Esophagus squamous epithelium (tissue), 5 donors: ENCODE measurements at places on chromosomes 1 and 21. TPM values are rescaled to one million over a fixed set of nuclear protein-coding genes. Genes with fewer than 3 reads are reported as not detected.

The YOD1 gene
- 25.0 TPM for total RNA-seq

The FCRL1 gene
- not detected for total RNA-seq

DNA sequence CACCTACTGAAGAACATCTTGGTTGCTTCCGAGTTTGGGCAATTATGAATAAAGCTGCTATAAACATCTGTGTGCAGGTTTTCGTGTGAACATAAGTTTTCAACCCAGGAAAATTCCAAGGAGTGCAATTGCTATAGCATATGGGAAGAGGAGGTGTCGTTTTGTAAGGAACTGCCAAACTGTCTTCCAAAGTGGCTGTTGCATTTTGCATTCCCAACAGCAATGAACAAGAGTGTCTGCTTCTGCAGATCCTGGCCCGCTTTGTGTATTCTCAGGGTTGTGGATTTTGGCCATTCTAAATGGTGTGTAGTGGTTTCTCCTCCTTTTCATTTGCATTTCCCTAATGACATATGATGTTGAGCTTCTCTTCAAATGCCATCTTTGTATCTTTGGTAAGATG is 23.8 kb downstream of the GNG4 start:
- no peak overlapping the region for H3K27ac ChIP-seq
- H3K36me3 ChIP-seq, result no peaks in the 10 kb centered on the region
- DNase-seq, result no peak

GRCh38 chr1:21764615-21765423 is 18.1 kb downstream of the USP48 start:
- no peaks in the 10 kb centered on the region for H3K36me3 ChIP-seq
- H3K27me3 ChIP-seq, result no peaks in the 10 kb centered on the region
- H3K27ac ChIP-seq, result peak overlapping the region; percentile 66

The PRR9 gene
- total RNA-seq, result not detected

DNA sequence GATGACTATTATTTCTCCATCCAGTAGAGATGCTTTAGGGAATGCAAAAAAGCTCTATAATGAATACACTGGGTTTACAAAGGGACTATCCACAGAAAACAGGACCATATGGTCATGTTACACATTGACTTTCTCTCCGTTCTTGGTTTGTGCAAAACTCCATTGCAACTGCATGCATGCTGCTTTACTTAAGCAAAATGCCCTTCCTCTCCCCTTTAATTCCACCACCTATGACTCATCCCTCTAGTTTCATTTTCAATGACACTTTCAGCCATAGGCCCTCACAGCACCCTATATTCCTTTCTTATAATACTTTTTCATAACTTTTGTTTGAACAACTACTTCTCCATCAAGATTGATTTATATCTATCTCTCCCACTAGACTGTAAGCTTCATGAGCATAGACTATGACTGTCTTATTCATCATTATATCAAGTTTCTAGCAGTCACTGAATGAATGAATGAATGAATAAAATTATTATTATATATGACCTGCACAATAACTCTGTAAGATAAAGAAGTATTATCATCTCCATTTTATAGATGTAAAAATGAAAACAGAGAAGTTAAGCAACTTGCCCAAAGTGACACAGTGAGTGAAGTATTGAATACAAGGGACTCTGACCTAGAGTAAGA is 248.9 kb downstream of the PLPP3 start:
- H3K4me1 ChIP-seq, result peaks cover 8% of the 10 kb centered on the region
- no peaks in the 10 kb centered on the region for H3K36me3 ChIP-seq
- H3K27ac ChIP-seq, result no peak overlapping the region

GRCh38 chr1:169133228-169133576 is 26.7 kb downstream of the ATP1B1 start:
- no peak for DNase-seq
- no peak overlapping the region for H3K27ac ChIP-seq
- no peak overlapping the region for H3K4me3 ChIP-seq
- no peaks in the 10 kb centered on the region for H3K36me3 ChIP-seq
- no peaks in the 10 kb centered on the region for H3K4me1 ChIP-seq

GRCh38 chr1:6601049-6601922 is 1.4 kb downstream of the KLHL21 start:
- DNase-seq, result peak; percentile 71
- peaks cover 68% of the 10 kb centered on the region for H3K4me1 ChIP-seq
- H3K4me3 ChIP-seq, result peak overlapping the region; percentile 99
- H3K36me3 ChIP-seq, result peaks cover 13% of the 10 kb centered on the region
- no peaks in the 10 kb centered on the region for H3K27me3 ChIP-seq
- H3K27ac ChIP-seq, result peak overlapping the region; percentile 100

GRCh38 chr1:151733126-151733525 is 11.8 kb downstream of the RIIAD1 start:
- H3K4me1 ChIP-seq, result no peaks in the 10 kb centered on the region
- no peak overlapping the region for H3K27ac ChIP-seq
- DNase-seq, result no peak
- H3K36me3 ChIP-seq, result no peaks in the 10 kb centered on the region

DNA sequence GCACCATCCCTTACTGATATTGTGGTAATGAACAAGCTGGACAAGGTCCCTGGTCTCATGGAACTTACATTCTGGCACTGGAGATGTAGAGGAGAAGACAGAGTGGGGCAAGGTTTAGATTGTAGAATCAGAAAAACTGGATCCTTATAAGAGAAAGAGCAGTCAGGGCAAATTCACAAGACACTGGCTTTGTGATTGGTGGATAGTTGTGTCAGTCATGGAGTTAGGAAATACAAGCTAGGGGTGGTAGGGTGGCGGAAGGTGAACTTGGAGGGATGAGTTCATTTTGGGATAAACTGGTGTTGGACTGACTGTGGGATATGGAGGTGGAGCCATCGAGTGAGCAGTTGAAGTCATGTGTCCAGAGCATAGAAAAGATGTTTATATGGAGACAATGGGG is 3.7 kb upstream of the TLR5 start:
- H3K4me1 ChIP-seq, result peaks cover 24% of the 10 kb centered on the region
- H3K27me3 ChIP-seq, result no peaks in the 10 kb centered on the region
- no peak for DNase-seq
- H3K4me3 ChIP-seq, result no peak overlapping the region
- no peak overlapping the region for H3K27ac ChIP-seq
- no peaks in the 10 kb centered on the region for H3K36me3 ChIP-seq

DNA sequence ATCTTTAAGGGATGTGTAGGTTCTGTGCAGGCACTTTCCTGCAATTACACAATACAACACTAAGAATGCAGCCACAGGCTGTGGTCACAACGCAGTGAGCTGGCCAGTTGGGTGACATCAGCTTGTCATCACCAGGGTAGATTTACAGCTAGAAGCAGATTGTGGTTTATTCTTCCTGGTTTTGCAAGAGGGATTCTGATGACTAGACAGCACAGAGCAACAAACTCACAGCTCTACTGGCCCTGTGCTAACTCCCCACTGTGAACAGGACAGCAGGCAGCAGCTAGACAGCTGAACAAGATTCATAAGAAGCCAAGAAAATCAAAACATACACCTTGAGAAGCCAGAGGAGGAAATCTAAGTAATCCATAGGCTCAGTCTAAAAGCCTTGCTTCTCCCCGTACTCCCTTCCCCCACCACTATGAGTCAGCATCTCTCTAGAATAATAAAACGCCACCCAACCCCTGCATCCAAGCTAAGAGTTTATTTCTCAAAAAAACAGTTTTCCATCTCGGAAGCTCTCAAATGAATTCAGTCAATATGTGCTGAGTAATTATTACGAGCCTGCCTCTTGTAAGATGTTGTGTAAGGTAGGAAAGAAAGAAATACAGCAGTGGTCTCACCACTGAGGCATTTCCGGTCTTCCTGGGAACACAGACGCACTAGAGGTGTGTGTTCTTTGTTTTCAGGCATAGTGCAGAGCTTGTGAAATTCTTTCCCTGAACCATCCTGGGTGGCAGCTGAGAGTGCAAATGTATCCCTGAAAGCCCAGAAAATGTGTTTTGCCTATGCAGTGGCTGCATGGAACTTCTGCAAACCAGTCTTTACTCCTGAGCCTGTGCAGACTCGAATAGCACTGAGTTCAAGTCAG is 162.8 kb downstream of the NTPCR start:
- H3K27me3 ChIP-seq, result no peaks in the 10 kb centered on the region
- peak overlapping the region; percentile 17 for H3K4me3 ChIP-seq
- peak overlapping the region; percentile 83 for H3K27ac ChIP-seq
- no peaks in the 10 kb centered on the region for H3K36me3 ChIP-seq

- H3K36me3 ChIP-seq, result no peaks in the 10 kb centered on the region
- no peaks in the 10 kb centered on the region for H3K4me1 ChIP-seq
- no peak overlapping the region for H3K4me3 ChIP-seq
- no peak overlapping the region for H3K27ac ChIP-seq
- H3K27me3 ChIP-seq, result no peaks in the 10 kb centered on the region
Measured at GRCh38 chr1:7621334-7622219, 149.5 kb upstream of the VAMP3 start.

- H3K4me3 ChIP-seq, result no peak overlapping the region
- peaks cover 14% of the 10 kb centered on the region for H3K4me1 ChIP-seq
- peak overlapping the region; percentile 31 for H3K27ac ChIP-seq
- H3K27me3 ChIP-seq, result no peaks in the 10 kb centered on the region
Measured at GRCh38 chr1:221098471-221099405, 219.5 kb downstream of the HLX start.
